ENCODE measurements at places on chromosomes 11 and 22.

- DNase-seq = no peak
These were observed 8.3 kb downstream of the SRSF8 start for GRCh38 chr11:95074792-95075563.

- DNase-seq = no peak
These were observed 27.3 kb upstream of the PICK1 start for GRCh38 chr22:38029901-38030300.

DNA sequence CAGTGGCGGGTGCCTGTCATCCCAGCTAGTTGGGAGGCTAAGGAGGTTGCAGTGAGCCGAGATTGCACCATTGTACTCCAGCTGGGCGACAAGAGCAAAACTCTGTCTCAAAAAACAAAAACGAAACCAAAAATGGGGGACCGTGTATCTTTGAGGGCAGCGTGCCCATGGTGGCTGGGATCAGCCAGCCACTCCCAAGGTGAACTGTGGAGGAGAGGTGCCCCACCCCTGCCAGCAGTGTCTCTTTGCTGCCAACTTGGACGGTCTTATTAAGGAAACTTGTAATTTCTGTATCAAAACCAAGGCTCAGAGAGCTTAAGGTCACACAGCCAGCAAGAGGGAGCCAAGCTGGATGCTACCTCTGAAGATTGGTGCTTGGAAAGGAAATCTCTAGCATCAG is 147.7 kb downstream of the CACNA1I start:
- DNase-seq = no peak

GRCh38 chr22:20237480-20238440 is 30.4 kb downstream of the RTN4R start:
- no peak for DNase-seq

- no peak for DNase-seq
These were observed 377.0 kb downstream of the DDX10 start for GRCh38 chr11:109041876-109042275.

GRCh38 chr11:132228746-132229325 is 858.4 kb downstream of the NTM start:
- DNase-seq = no peak

- no peak for DNase-seq
These were observed 17.4 kb downstream of the LRRC32 start for GRCh38 chr11:76653012-76653673.

DNA sequence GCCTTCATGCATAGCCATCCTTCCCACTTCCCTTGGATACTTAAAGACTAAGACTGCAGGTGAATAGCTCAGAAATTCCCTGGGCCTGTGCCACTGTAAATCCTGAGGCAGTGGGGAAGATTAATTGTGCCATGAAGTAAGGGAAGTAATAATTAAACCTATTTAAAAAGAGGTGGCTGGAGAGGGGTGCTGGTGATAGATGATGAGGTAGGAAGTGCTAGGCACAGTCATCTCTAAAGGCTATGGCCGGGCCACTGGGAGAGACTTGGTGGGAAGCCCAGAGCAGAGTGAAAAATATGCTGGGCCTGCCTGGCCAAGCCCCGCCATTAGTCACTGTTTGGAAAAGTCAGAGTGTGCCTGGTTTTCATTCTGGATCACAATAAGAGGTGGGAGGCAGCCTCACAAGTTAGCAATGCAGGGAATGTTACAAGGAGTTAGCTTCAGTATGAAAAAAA is 197.2 kb upstream of the PITPNB start:
- no peak for DNase-seq

GRCh38 chr11:20966489-20966888 is 297.1 kb downstream of the NELL1 start:
- no peak for DNase-seq

- no peak for DNase-seq
These were observed 19.4 kb upstream of the DGKZ start for GRCh38 chr11:46327829-46328228.

Data from stimulated activated CD8-positive, alpha-beta memory T cell treated with anti-CD3 and anti-CD28 coated beads, Interleukin-4, amount 100 ng/mL, for 4 hours (primary cell).